ENCODE measurements at places on chromosomes 1 and 21. TPM values are rescaled to one million over a fixed set of nuclear protein-coding genes. Genes with fewer than 3 reads are reported as not detected.

GRCh38 chr1:183206538-183207122, 20.6 kb downstream of the LAMC2 start:
- no peak for DNase-seq

DNA sequence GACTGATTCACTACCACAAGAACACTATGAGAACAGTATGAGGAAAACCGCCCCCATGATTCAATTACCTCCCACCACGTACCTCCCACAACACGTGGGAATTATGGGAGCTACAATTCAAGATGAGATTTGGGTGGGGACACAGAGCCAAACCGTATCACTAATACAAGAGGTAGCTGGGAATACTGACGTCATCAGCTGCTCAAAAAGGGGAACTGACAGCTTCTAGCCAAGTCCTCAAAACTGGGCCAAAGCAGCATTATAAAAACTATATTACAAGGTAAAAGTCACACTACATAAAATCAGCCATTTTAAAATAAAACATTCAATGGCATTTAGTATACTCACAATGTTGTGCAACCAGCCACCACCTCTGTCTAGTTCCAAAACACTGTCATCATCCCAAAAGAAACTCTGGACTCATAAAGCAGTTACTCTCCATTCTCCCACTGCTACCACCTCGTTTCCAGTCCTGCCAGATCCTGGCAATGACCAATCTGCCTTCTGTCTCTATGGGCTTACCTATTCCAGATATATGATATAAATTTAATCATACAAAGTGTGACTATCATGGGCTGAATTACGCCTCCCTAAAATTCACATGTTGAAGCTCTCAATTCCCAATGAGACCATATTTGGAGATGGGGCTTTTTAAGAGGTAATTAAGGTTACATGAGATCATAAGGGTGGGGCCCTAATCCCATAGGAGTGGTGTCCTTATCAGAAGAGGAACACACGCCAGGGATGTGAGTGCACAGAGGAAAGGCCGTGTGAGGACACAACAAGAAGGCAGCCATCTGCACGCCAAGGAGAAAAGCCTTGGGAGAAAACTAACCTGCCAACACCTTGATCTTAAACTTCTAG, 192.1 kb downstream of the SETD4 start:
- no peak for DNase-seq

- no peak for DNase-seq
Measured at GRCh38 chr1:223271085-223271781, 92.7 kb downstream of the SUSD4 start.

DNA sequence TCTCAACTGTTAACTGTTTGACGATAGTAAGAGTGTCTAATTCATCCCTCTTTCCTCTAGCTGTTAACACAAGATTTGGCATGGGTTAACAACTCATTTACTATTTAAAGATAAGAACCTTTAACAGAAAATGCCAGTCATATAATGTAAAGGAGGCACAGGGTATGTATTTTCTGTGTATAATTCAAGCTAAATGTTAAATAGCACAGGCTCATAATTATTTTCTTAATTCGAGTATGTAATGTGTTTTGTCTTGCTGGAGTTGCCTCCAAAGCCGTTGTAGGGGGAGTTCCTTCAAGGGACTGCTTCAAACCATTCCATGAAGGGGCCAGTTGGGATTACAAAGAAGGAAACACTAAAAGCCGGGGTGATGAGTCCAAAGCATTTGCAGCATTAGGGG, 111.5 kb downstream of the NCAM2 start:
- no peak for DNase-seq

DNA sequence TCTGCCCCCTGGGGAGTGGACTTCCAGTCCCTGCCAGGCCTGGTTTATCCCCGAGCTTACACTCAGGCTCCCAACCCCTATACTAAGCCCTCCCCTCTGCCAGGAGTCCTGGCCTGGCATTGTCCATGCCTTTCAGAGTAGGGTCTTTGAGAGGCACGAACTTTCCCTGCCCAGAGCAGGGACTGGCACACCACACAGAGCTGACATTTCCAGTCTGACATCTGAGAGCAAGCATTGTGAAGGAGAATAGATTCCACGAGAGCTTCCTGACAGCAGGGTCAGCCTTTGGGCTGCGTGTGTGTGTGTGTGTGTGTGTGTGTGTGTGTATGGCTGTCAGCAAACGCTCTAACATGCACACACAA, 59.5 kb upstream of the LAPTM5 start:
- no peak for DNase-seq

DNA sequence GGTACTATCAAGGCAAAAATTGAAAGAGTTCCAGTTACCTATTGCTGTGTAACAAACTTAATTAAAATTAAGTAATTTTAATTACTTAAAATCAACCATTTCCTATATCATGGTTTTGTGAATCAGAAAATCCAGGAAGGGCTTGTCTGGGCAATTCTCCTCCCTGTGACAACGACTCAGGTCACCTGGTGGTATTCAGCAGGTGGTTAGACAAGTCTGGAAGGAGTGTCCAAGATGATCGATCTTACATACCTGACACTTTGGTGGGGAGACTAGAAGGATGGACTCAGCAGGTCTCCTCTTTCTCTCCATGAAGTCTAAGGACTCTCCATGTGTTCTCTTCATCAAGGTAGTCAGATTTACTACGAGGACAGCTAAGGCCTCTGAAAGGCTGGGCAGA, 22.9 kb downstream of the SERPINC1 start:
- no peak for DNase-seq

- no peak for DNase-seq
Measured at GRCh38 chr1:202143768-202144401, 652 bp downstream of the ARL8A start.

GRCh38 chr1:77874804-77875445, 13.5 kb upstream of the NEXN start:
- DNase-seq: no peak

DNA sequence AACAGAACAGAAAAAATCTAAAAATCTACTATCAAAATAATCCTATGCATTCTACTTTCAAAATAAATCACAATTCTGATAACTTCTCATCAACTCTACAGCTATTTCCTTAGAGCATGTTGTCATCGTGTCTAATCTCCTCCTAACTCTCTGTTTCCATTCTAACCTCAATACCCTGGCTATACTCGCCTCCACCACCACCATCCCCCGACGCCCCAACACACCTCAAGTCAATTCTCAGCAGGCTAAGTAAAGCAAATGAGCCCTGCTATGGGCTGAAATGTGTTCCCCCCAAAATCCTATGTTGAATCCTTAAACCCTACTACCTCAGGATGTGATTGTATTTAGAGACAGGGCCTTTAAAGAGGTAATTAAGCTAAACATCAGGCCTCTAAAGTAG, 34.6 kb downstream of the NRDC start:
- no peak for DNase-seq

GBP3 gene
- 15.9 TPM for polyA plus RNA-seq

KRTAP12-2 gene
- polyA plus RNA-seq: not detected

IFNGR2 gene
- polyA plus RNA-seq: 75.0 TPM

DDX59 gene
- 28.0 TPM for polyA plus RNA-seq

LCE1A gene
- not detected for polyA plus RNA-seq
